ENCODE measurements at places on chromosomes 3 and 15.
A peak's percentile ranks its signal among the peaks of the same experiment; 100 is the strongest.

GRCh38 chr15:100704281-100705055, 102.1 kb downstream of the ASB7 start:
- peak; percentile 20 for DNase-seq

DNA sequence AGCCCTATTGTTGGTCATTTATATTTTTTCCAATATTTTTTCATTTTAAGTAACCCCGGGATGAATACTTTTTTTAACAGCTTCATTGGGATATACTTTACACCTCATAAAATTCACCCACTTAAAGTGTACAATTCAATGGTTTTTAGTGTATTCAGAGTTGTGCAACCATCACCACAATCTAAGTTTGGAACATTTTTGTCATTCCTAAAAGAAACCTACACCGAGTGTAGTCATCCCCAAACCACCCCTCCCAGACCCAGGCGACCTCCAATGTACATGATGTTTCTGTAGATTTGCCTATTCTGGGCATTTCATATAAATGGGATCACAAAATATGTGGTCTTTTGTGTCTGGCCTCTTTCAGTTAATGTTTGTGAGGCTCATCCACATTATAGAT, 118.3 kb upstream of the FRMD4B start:
- no peak for DNase-seq

DNA sequence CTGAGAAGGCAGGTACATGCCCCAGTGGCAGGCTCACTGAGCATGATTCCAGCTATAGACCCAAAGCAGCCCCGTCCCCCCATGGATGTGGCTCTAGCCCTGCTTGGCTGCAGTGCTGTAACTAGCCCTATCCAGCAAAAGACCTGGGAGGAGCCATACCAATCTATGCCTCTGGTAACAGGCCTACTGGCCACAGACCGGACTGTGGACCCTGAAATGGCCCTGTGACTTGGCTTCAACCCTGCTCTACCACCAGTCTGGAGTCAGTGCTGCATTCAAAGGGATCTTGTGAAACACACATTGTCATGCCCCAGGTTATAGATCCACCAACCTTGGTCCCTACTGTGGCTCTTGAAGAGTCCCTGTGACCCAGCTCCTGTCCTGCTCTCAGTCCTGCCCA, 46.7 kb downstream of the OXSM start:
- DNase-seq, result no peak

GRCh38 chr15:96230526-96231181, 99.8 kb upstream of the NR2F2 start:
- DNase-seq, result no peak

GRCh38 chr15:60667190-60667868, 188.4 kb upstream of the ICE2 start:
- DNase-seq, result no peak

DNA sequence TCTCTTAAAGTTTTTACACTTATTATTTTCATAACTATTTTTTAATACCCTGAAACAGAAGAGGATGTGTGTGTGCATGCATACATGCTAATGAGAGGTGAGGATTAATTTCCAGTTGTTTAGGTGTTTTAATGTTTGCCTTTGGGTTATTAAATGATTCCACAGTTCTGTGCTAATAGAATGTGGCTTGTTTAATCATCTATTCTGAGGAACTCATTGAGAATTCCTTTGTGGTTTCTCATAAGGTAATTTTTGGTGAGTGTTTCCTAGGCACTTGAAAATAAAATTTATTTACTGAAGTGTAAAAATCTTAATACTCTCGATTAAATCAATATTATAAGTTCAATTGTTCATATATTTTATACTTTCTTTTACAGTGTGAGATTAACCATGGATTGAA, 38.0 kb downstream of the STAC start:
- DNase-seq, result no peak

- no peak for DNase-seq
These were observed 9.1 kb downstream of the CLCN2 start for GRCh38 chr3:184352149-184352785.

DNA sequence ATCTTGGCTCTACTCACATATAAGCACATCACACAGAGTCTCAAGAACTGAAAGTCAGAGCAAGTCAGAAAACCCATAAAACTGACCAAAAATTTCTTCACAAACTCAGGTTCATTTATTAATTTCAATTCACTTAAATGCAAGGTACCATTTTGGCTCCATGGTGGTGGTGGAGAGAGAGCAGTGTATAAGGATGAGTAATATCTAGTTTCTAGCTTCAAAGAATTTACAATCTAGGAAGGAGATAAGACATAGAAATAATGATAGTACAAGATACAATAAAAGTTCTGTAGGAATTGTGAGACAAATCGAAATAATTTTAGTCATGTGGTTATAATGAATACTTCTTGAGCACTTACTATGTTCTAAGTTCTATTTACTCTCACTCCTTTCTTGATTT, 6.7 kb upstream of the TP53BP1 start:
- no peak for DNase-seq

- no peak for DNase-seq
These were observed 290.4 kb downstream of the FAM43A start for GRCh38 chr3:194976049-194976451.

GRCh38 chr3:26381411-26381810, 241.2 kb upstream of the LRRC3B start:
- no peak for DNase-seq

DNA sequence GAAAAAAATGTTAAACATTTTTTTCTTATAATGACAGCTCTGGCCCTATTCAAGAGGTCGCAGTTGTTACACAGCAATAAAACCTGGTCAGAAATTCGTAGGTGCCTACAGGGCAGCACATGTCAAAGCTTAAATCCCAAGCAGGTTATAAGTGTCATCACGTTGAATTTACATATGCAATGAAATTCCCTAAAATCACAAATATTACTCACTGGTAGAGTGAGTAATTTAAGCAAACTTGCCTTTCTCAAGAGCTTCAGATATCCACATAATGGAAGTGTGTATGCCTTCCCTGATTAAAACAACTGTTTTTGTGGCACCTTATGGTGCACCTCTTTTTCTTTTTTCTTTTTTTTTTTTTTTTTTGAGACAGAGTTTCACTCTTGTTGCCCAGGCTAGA, 90.7 kb upstream of the FNDC3B start:
- DNase-seq, result no peak

DNA sequence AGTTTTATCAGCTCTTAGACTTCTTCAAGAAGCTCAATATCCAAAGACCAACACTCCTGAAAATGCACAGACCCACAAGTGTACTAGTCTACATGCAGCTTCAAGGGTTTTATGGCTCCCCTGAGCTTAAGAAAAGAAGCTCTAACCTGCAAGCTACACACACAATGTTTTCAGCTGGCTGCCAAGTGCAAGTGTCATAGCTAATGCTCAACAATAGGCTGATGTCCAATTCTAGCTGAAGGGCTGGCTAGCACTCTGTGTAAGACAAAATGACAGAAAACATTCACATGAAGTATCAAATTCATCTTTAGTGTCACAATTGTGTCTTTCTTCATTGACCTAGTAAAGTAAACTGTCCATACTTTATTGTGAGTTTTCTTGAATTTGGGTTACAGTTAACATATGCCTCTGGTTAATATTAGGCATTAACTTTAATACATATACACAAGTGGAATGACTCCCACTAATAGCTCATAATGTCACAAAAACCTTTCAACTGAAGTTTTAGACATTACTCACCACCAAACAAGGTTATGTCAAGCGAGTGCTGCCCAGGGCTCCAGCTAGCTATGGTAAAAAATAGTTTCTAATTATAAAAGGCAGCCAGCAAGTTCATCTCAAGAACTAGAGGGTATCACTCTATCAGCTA, 15.1 kb downstream of the ABI3BP start:
- DNase-seq, result no peak

DNA sequence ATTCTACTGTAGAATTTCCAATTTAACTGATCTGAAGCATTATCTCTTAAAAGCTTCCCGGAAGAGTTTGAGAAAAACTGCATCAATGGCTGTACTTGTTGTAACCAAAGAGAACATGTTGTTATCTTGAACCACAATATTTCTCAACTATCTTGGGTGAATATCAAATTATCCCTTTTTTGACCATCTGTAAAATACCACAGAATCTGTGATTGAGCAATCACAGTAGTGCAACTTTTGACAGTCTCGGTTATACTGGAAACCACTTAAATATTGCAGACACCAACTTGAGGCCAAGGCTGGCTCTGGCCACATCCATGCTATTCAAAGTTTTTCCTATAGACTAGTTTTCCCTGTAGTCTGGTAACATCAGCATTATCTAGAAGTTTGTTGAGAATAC, 842.8 kb upstream of the EPHA6 start:
- no peak for DNase-seq

- DNase-seq, result peak; percentile 97
These were observed 92.6 kb upstream of the ZBTB20 start for GRCh38 chr3:115239717-115240116.

- no peak for DNase-seq
These were observed 404.2 kb upstream of the RARB start for GRCh38 chr3:25023876-25024275.

GRCh38 chr15:91021516-91022074, 799 bp downstream of the VPS33B start:
- DNase-seq, result no peak

GRCh38 chr3:61634678-61635077, 73.3 kb downstream of the PTPRG start:
- peak; percentile 1 for DNase-seq

GRCh38 chr3:23747841-23748240, 57.9 kb upstream of the UBE2E1 start:
- no peak for DNase-seq

GRCh38 chr15:68874788-68875187, 54.1 kb upstream of the ANP32A start:
- no peak for DNase-seq

- no peak for DNase-seq
These were observed 31.4 kb upstream of the ITPKA start for GRCh38 chr15:41462084-41462795.

- peak; percentile 50 for DNase-seq
These were observed 79.8 kb downstream of the ABHD5 start for GRCh38 chr3:43770426-43771103.

DNA sequence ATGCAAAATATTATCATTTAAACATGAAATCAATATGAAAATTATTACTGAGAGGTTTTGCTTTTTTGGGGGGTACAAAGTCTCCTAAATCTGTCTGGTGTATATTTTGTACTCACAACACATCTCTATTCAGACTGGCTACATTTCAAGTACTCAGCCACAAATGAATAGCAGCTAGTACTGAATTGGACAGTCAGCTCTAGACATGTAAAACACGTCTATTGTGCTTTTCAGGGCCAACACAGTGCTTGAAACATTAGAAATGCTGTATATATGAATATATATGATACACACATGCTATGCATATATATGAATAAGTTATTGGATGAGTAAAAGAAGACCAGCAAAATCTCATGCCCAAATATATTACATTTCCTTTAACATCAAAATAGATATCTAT, 103.8 kb upstream of the CFAP20DC start:
- DNase-seq, result no peak

DNA sequence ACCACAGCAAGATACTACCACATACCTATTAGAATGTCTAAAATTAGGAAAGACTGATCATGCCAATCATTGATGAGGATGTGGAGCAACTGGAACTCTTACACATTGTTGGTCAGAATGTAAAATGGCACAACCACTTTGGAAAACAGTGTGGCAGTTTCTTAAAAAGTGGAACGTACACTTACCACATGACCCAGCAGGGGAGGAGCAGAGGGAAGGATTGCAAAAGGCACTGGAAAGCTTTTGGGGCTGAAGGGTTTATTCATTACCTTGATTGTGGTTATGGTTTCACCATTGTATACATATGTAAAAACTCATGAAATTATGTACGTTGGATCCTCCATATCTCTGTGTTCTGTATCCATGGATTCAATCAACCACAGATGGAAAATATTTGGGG, 3.3 kb upstream of the EHD4 start:
- no peak for DNase-seq

All from DMS53 (cell line).